Stimulated activated CD4-positive, alpha-beta T cell treated with anti-CD3 and anti-CD28 coated beads, Interleukin-15, amount 100 ng/mL, for 1 hour (primary cell): ENCODE measurements at places on chromosomes 2 and 18.

GRCh38 chr18:23238651-23239349, 103.5 kb downstream of the CABLES1 start:
- no peak for DNase-seq

DNA sequence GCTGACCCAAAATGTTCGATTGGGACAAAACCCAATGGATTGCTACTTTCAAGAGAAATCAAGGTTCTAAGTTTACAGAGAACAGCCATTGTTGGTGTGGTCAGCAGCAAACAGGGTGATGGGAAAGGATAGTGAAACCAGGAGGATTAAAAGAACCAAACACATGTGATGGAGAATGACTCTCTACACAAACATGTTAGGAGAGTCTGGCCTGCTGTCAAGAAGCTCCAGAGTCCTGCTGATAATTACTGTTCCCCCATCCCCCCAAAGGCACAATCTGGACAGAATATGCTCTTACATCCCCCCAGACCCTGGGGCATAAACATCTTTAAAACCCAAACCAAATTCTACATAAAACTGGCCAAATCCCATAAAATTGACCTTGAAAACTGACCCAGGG, 32.0 kb upstream of the ACYP2 start:
- DNase-seq = no peak

GRCh38 chr2:21915201-21915600, 791.4 kb downstream of the TDRD15 start:
- DNase-seq = no peak

DNA sequence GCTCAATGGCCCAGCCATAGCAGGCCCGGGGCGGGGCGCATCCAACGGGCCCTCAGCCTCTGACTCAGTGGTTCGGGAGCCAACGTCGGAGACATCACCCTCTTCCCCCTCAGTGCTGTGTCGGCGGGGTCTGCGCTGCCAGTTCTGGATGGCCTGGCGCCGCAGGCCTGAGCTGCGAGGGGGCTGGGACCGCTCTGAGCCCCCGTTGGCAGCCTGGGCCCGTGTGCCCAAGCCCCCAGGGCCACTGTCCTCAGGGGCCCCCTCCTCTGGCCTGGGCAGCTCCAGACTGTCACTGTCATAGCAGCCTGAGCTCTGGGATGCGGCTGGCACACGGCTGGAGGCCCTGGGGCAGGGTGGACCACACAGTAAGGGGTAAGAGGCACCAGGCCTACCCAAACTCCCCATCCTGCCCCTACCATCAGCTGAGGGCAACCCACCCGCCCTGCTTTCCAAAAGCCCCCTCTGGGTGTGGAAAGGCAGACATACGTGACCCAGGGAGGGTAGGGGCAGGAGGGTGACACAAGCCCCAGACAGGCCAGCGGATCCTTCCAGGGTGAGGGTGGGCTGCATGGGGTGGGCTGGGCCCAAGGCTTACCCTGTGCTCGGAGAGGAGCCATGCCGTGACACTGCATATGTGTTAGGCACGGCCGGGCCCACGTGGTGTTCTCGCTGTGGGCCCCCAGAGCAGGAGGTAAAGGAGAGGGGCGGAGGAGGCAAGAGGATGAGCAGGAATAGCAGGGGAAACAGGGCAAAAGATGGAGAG, 18.8 kb downstream of the FBXO41 start:
- no peak for DNase-seq

GRCh38 chr2:240469239-240469636, 33.8 kb downstream of the GPC1 start:
- DNase-seq = no peak

- DNase-seq = no peak
Measured at GRCh38 chr2:129723277-129724020, 256.0 kb upstream of the RAB6C start.

- DNase-seq = no peak
Measured at GRCh38 chr2:146037334-146037870, 1517.5 kb upstream of the ZEB2 start.

DNA sequence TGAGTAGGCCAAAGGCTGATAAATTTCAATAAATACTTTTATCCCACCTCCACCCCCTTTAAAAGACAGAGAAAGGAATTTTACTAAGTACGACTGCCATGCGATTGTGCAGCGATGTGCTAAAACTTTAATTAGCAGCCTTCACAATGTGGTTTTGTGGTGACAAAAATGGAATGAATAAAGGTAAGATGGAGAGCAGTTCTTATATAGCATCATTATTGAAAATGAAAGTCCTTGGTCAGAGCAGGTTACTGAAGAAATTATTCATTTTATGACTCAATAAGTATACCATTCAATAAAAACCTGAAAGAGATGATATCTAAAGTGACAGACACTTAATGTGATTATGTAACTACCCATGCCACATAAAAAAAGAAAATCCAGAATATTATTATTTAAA, 33.2 kb upstream of the MTIF2 start:
- no peak for DNase-seq

- DNase-seq = no peak
Measured at GRCh38 chr2:146984014-146984413, 860.8 kb upstream of the ACVR2A start.

DNA sequence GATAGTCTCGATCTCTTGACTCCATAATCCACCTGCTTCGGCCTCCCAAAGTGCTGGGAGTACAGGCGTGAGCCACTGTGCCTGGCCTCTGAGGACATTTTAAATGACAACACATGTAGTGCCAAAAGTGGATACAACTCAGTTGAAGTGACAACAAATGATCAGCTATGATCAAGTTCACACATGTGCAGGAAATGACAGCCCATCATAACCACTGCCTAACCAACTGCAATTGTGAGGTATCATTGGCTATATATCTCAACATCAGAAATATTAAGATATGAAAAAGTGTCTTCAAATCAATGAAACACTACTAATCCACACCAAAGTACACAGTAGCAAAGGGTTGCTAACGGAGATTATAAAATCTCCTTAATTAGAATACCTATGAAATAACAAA, 84.8 kb downstream of the DTNB start:
- DNase-seq = no peak

DNA sequence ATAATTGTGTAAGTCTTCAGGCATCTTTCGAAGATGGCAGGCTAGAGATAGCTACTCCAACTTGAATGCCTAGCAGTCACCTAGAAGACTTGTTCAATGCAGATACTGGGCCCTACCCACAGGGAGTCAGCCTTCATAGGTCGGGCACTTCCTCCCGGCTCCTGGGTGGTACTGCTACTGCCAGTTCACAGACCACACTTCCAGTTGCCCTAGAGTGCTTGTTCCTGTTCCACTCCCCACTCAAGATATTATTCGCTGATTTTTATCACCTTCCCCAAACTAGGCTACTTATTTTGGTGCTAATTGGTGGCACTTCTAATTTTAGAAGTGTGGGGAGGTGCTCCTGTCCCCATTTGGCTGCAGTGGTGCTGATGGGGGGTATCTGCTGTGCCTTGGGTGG, 34.2 kb downstream of the INPP4A start:
- no peak for DNase-seq

DNA sequence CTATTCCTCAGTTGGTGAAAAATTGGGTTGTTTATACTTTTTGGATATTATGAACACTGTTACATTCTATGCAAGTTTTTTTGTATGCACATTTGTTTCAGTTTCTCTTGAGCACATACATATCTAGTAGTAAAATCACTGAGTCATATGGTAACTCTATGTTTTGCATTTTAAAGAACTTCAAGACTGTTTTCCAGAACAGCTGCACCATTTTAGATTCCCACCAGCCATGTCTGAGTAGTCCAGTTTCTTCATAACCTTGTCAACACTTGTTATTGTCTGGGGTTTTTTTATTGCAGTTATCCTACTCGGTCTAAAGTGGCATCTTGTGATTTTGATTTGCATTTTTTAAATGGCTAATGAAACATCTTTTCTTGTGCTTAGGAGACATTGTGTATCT, 100.3 kb upstream of the OTOS start:
- no peak for DNase-seq

DNA sequence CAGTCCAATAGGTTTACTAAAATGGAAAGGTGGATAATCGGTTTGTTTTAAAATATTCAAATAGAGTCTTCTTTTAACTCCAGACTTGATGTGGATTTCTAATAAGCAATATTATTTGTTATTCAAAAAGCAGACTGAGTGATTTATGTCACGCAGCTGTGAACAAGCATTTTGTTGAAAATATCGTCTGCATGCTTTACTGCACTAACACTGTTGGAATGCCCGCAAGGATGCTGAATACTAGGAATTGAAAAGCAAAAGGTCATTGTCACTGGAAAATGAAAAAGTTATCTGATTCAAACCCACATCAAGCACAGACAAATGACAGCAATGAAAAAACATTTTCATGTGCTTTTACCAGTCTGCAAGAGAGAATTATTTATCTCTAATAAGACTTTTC, 31.1 kb downstream of the CHN1 start:
- DNase-seq = no peak

- DNase-seq = no peak
Measured at GRCh38 chr2:166803373-166804000, 84.8 kb upstream of the XIRP2 start.
